Activated CD8-positive, alpha-beta memory T cell treated with anti-CD3 and anti-CD28 coated beads for 1 hour (primary cell): ENCODE measurements at places on chromosomes 6 and 20.

DNA sequence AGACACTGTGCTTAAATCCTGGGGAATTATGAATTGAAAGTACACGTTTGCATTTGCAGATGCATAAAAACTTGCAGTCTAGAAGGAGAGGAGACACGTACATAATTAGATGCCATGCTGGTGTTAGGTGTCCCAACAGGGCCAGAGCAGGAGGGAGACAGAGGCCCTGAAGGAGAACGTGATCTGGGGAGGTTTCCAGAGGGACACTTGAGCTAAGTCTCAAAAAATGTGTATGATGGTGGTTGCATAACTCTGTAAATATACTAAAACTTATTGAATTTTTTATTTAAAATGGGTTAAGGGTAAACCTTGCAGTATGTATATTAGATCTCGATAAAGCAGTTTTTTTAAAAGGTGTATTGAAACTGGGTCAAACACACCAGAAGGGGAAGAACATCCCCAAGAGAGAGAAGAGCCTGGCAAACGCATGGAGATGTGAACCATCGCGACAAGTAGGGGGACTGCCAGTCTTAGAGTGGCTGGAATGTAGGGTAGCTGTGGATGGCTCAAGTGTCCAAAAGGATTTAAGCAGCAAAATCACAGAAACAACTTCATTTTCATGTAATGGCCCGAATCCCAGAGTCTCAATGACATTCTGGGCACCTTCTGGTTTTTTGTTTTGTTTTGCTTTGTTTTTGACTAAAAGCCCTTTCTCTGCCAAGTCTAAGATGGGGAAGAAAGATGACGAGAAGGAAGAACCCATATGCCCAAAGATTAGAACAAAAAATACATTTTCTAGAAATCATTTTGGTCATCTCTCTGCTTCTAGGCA, 15.3 kb downstream of the TRAF3IP2 start:
- DNase-seq = no peak

DNA sequence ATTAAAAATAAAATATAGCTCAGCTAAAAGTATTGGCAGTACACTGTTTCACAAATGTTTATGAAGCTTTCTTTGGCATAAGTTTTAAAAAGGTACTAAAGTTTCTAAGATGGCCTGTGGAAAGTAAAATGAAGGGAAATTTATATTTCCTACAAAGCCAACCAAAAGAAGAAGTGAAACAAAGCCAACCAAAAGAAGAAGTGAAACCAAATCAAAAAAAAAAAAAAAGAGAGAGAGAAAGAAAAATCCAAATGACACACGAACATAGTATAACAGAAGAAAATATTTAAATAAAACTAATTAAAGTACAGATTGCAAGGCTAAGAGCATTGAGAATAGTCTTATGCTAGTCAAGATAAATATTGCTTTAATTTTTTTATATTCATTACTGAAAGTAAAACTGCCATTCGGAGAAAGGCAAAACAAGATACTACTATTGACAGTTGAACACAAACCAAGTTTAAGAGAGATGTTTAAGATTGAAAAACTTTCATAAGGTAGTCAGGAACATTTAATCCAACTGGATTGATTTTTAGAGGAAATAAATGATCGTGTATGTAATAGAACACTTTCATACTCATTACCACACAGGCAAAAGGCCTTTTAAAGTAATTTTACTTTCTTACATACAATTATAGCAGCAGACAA, 12.8 kb upstream of the KHDRBS2 start:
- DNase-seq = no peak

DNA sequence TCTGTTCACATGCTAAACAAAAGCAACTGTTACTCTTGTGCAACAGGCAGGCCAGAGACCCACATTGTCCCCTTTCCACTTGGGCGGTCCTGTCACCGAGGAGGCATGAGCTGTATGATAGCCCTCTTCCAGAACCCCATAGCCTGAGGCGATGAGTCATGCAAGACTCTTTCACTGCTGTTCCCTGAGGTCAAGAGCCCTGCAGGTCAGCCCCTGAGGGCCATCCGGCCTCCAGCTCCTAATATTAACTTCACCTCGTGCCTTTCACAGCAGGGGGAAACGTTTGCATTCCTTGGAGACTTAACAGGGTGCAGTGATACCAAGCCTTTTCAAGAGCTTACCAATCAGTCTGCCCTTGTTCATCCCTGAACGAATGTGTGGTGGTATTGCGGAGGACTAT, 253.3 kb upstream of the ECI2 start:
- no peak for DNase-seq

DNA sequence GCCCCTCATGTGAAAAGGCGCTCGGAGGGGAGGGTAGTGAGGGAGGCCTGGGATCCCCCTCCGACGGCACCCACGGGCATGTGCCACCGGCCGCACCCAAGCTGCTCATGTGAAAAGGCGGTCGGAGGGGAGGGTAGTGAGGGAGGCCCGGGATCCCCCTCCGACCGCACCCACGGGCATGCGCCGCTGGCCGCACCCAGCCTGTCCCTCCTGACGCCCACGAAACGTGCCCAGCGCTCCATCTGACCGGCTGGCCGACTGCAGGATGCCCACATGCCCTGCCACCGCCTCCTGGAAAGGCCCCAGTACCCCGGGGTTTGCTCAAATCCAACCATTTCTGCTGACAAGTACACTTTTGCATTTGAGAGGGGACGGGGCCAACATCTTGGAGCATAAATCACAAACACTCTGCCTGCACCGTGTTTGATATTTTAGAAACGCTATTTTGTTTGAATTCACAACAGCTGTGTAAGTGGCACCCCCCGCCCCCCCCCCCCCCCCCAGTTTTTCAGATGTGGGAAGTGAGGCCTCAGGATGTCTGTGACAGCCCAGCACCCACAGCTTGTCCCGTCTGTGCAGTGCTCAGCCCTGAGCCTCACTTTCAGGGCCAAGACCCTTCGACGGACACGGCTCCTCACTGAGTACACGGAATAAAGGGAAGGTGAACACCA, 34.1 kb downstream of the SLC2A4RG start:
- DNase-seq = no peak

DNA sequence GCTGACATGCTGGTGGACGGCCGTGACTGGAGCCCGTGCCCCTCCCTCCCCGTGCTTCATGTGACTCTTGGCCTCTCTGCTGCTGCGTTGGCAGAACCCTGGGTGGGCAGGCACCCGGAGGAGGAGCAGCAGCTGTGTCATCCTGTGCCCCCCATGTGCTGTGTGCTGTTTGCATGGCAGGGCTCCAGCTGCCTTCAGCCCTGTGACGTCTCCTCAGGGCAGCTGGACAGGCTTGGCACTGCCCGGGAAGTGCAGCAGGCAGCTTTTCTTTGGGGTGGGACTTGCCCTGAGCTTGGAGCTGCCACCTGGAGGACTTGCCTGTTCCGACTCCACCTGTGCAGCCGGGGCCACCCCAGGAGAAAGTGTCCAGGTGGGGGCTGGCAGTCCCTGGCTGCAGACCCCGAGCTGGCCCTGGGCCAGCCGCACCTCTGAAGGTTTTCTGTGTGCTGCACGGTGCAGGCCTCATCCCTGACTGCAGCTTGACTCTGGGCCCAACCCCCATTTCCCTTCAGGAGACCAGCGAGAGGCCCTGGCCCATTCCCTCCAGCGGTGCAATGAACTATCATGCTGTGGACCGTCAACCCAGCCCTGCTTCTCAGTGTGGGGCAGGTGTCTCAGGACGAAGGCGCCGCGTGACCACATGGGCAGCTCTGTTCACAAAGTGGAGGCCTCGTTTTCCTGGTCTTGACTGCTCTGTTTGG, 8.1 kb downstream of the NPBWR2 start:
- DNase-seq = no peak

- DNase-seq = no peak
These were observed 5.8 kb upstream of the FAM217A start for GRCh38 chr6:4084444-4085331.

DNA sequence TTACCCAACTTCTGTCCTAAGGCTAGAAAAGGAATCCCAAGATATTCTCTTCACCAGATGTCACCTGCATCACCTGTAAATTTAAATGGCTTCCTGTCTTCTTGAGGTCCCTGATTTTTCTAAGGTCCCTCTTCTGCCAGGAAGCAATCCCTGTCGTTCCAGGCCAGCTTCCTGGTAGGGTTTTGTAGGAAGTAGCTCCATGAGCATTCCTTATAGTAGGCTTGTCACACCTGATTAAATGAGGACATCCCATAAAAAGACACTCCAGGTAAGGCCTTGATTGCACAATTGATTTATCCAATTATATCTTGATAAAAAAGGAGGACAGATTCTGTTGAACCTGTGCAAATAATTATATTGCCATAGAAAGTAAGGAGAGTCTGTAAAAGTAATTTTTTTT, 8.7 kb downstream of the RAB44 start:
- DNase-seq = no peak

DNA sequence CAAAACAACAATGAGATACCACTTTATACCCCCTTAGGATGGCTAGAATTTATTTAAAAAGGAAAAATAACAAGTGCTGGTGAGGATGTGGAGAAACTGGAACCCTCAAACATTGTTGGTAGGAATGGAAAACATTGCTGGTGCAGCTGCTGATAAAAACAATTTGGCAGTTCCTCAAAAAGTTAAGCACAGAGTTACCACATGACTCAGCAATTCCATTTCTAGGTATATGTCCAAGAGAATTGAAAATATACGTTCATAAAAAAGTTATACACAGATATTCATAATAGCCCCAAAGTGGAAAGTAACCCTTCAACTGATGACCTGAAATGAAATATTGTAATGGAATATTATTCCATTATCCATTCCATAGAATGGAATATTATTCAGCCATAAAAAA, 55.0 kb downstream of the CD83 start:
- DNase-seq = no peak
